HTR-8/SVneo (cell line): ENCODE measurements at places on chromosomes 2 and 18.

DNA sequence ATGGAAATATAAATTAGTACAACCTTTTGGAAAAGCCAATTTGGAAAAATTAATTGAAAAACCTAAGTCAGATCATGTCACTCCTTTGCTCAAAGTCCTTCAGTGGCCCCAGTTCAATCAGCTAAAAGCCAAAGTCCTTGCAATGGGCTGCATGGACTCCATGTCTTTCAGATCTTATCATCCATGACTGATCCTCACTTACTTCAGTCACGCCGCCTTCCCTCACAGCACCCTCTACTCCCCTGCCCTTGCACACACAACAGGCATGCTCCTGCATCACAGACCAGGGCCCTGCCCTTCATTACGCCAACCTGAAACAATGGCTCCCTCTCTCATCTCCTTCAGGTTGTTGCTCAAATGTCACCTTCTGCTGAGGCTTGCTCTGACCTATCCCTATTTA is 15.6 kb downstream of the KANSL3 start:
- no peak for DNase-seq

- DNase-seq, result no peak
Observed at GRCh38 chr18:23798249-23798648, 109.0 kb downstream of the LAMA3 start.

DNA sequence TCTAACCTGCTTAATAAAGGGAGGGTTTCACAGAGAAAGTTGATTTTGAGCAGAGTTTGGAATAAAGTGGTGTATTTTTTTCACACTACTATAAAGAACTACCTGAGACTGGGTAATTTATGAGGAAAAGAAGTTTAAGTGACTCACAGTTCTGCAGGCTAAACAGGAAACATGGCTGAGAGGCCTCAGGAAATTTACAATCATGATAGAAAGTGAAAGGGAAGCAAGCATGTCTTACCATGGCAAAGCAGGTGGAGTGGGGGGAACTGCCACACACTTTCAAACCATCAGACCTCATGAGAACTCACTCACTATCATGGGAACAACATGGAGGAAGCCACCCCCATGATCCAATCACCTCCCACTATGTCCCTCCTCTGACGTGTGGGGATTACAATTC is 546.7 kb downstream of the EPHA4 start:
- DNase-seq, result no peak

DNA sequence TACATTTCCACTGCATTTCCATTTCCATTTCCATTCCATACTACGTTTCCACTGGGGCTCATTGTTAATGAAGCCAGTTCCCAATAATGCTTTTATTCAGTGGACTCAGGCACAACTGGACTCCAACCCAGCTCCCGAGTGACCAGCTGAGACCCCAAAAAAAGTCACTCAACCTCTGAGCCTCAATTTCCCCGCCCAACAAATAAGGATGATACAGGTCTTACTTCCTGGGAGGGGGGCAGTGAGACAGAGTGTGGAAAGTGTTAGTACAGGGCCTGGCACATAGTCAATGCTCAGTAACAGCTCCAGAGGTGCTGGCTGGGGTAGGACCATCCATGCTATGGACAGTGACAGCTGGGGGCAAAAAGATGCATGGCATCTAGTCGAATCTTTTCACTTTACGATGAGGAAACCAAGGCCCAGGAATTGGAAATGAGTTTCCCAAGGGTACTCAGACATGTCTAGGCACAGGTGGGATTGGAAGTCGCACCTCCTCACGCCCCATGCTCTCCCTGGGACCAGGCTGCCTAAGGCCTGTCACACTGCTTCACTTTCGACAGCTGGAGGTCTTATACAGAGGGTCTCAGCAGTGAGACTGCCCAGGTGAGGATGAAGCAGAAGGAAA is 226.5 kb downstream of the ANAPC1 start:
- no peak for DNase-seq

DNA sequence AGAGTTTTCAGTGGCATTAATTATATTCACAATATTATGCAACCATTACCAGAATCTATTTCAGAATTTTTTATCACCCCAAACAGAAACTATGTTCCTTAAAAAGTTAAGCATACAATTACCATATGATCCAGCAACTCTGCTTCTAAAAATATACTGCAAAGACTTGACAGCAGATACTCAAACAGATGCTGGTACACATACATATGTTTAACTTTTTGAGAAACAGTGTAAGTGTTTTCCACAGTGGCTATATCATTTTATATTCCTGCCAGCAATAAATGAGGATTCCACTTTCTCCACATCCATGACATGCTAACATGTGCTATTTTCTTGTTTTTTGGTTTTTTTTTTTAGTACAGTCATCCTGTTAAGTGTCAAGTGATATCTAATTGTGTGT is 439.3 kb upstream of the VWC2L start:
- DNase-seq, result no peak

- DNase-seq, result peak; percentile 23
Observed at GRCh38 chr2:85327160-85327821, 498 bp downstream of the TGOLN2 start.

DNA sequence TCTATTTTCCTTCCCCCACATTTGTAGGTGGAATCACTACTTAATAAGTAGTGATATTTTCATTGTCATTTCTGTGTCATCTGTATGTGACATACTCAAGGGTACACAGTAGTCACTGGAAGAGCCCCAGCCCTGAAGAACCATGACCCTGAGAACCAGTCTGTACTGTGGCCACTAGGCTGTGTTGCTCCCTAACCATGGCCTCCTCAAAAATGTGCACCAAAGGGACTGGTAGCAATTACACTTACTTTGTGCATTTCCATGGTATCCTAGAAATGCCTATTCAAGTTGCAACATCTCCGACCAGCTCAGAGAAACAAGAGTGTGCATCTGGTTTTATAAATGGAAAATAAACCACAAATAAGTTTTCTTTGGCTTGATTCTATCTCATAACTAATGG is 155.1 kb downstream of the DOCK10 start:
- DNase-seq, result no peak

- no peak for DNase-seq
Observed at GRCh38 chr2:232976176-232976575, 36.9 kb downstream of the NGEF start.

- DNase-seq, result no peak
Observed at GRCh38 chr18:36387310-36387709, 89.8 kb downstream of the FHOD3 start.

DNA sequence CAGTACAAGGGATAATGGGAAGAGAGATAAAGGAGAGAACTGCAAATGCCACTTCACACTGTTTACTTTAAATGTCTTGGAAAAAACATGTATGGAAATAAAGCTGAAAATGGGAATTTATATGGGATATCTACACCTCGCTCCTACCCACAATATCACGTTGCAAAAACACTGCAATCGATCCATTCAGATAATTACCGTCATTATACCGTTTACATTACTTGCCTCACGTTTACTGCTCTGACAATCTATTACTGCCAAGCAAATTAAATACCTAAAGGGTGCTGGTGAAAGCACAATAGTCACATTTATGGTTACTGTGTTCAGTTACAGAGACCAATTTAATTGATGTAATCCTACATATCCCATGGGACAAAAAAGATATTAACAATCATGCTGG is 214.7 kb upstream of the LYPD1 start:
- DNase-seq, result no peak

DNA sequence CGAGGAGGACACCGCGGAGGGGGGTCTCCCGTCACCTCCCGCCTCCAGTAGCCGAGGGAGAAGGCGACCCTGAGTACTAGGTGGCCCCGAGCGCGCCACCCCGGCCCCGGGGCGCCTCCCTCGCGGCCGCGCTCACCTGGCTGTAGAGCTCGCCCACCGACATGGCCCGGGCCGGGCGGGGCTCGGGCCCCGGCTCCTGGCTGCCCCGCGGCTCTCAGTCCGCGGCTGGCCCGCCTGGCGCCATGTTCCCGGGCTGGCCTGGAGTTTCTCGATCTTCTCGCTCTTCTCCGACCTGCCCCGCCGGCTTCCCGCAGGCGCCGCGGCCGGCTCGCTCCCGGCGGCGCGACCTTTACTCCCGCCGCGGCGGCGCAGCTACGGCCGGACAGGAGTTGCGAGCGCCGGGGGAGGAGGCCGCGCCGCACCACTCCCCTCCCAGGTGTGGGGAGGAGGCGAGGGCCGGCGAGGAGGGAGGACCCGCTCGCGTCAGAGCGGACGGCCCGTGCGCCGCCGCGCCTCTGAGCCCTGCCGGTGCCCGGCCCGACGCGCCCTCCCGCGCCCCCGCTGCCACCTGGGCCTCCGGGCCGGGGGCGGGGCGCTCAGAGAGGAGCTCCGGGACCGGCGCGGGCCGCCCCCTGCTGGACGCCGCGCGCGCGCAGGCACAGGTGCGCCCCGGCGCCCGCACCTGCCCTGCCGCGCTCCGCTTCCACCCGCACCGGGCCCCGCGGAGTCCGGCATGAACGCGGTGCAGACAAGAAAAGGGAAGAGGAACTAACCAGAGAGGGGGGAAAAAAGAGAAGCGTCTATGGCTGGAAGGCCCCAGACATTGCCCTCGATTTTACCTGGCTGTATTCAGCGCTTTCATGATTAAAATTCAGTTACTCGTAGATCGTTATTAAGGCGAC is at the start of gene MYO5B:
TSS of gene MYO5B (minus strand) at position 517 of the 902 bp plus-strand sequence. CDS start at position 163, 354 bp downstream.
- no peak for DNase-seq

DNA sequence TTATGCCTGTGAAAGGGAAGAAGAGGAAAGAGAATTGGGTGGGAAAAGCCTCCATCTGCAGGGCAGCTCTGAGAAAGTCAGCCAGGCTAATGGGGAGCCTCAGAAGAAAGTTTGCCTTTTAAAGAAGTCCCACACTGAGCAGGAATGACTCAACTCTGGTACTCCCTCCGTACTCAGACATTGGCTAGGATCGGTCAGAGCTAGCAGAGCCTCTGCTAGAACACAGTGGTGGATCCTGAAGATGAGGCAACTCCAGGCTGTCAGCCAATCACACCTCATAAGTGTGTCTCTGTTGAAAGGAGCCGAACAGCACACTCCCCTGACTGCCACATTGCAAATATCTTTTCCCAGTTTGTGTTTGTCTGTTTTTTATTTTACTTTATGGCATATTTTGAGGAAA is 96.9 kb downstream of the HNRNPLL start:
- no peak for DNase-seq

- no peak for DNase-seq
Observed at GRCh38 chr2:241357531-241357930, 1.4 kb downstream of the FARP2 start.

DNA sequence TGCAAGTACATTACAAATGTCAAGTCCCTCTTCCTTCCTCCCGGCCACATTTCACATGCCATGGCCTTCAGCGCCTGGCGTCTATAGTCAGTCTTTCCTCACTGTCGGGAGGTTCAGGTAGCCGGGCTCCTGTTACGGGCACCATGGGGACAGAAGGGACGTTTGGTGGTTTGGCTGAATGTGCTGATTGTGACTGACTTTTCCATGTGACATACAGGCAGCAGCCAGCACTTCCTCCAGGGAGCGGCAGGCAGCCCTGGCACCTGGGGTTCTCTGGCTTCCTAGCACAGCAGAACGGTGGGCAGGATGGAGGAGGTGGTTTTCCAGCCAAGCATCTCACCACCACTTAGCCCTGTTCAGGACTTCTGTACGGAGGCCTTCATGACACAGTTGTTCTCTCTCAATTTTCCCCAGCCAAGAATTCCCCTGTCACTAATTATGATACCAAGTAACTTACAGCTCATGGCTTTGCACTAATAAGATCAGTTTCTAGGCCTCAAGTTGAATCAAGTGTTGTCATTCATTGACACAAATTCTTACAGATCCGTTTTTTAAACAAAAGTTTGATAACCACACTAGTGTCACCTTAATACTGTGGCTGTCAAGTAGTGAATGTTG is 83.9 kb upstream of the REV1 start:
- no peak for DNase-seq
